ENCODE measurements at places on chromosomes 5 and 9. TPM values are rescaled to one million over a fixed set of nuclear protein-coding genes. Genes with fewer than 3 reads are reported as not detected.

- no peak for DNase-seq
These were observed 7.6 kb upstream of the PPP1R26 start for GRCh38 chr9:135471791-135472640.

Gene TRMO
- total RNA-seq, result 15.0 TPM

DNA sequence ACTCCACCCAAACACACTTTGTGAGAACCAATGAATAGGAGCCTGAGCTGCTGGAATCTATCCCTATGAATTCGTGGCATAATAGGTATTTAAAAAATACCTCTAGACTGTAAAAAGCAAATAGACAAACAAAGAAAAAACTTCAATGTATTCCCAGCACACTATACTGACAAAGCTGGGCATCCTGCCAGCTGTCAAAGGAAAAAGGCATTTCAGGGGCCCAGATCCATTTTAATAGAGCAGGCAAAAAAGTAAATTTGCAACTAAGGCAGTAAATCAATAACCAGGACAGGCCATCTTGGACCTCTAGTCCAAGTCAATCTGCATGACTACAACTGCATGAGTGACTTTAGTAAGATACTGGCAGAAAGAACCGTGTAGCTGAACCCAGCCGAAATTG is 25.6 kb upstream of the LARP1 start:
- DNase-seq, result no peak

GRCh38 chr5:14821100-14821845 is 50.3 kb downstream of the ANKH start:
- DNase-seq, result no peak

Gene ZNF366
- 0.92 TPM for total RNA-seq

GRCh38 chr5:2705861-2706260 is 45.6 kb downstream of the IRX2 start:
- DNase-seq, result no peak

DNA sequence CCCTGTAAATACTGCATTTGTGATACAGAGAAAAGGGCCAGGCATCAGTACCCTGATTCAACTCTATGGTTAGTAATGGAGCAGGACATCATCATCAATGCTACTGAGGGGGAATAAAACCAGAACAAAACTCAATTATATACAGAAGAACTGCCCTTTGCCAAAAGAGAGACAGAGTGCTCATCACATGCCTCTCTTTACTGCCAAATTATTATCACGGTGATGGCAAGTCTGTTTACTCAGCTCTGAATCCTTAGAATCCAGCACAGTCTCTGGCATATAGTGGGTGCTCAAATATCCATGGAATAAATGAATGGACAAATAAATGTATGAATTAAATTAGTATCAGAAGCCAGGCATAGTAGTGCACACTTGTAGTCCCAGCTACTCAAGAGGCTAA is 130.2 kb downstream of the TTC39B start:
- no peak for DNase-seq

- DNase-seq, result no peak
These were observed 9.3 kb upstream of the MOCS2 start for GRCh38 chr5:53118879-53119278.

DNA sequence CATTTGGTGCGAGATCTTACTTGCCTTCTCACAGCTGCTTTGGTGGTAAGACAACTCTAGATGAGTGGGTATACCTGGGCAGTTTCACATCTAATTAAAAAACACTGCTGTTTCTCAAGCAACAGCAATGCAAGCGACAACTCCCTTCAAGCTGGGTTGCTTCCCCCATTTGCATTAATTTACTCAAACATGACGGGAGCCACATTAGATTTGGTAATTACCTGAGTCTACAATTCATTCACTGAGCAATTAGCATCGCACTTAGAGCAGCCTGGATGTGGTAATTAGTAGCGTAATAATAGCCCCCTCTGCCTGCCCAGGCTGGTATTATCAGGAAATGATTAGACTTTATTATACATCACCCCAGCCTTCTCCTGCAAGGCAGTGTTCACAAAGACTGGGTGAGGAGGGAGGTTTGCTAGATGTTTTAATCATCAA is 73.4 kb downstream of the FBXO38 start:
- DNase-seq, result no peak

Gene PCDHA3
- 0.06 TPM for total RNA-seq

DNA sequence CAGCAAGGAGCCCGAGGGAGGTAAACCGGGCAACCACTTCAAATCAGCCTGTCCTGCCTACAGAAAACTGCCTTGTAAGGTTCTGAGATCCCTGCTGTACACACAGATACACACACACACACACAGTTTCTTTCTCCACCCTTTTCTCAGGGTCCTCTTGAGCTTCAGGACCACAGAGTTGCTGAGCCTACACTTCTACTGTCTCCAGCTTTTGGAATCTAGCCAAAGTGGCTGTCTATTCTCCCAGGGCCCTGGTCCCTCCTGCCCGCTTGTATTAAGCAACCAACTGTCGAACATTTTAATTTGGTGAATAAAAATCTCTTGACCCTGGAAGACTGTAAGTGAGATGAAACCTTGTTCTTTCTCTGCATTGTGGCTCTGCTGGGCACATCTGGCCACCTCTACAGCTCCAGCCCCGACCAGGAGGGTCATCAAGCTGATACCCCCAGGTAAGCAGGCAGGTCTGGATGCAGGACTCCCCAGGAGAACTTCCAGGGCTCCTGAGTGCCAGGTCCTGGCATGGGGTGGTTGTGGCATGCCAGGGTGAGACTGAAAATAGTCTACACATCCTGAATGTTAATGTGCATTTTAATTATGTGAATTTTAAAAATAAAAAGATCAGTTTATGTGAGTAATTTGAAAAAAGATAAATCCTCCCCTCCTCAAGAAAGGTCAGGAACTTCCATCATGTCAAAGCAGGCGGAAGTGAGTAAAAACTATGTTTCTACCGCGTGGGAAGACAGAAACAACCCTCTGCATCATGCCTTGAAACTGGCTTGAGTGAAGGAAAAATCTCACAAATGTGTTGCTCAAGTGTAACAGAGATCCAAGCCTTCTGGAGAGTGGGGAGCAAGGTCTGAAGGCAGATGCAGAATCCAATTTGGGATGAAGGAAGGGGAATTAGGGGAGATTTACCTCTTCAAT is 15.0 kb upstream of the S1PR3 start:
- no peak for DNase-seq

GRCh38 chr5:137695651-137696428 is 40.0 kb downstream of the KLHL3 start:
- DNase-seq, result no peak

- no peak for DNase-seq
These were observed 149.2 kb upstream of the IRX1 start for GRCh38 chr5:3446410-3446809.

GRCh38 chr5:9447691-9448090 is 98.2 kb downstream of the SEMA5A start:
- no peak for DNase-seq

Gene NME5
- total RNA-seq, result 0.75 TPM
